ENCODE measurements at places on chromosomes 3 and 15. TPM values are rescaled to one million over a fixed set of nuclear protein-coding genes. Genes with fewer than 3 reads are reported as not detected.

Gene FGF7
- not detected for polyA plus RNA-seq

- H3K4me1 ChIP-seq: no peaks in the 10 kb centered on the region
- H3K4me3 ChIP-seq: no peak overlapping the region
- H3K27ac ChIP-seq: no peak overlapping the region
- H3K27me3 ChIP-seq: no peaks in the 10 kb centered on the region
- H3K36me3 ChIP-seq: no peaks in the 10 kb centered on the region
Observed at GRCh38 chr15:50697109-50697797, 10.7 kb upstream of the TRPM7 start.

DNA sequence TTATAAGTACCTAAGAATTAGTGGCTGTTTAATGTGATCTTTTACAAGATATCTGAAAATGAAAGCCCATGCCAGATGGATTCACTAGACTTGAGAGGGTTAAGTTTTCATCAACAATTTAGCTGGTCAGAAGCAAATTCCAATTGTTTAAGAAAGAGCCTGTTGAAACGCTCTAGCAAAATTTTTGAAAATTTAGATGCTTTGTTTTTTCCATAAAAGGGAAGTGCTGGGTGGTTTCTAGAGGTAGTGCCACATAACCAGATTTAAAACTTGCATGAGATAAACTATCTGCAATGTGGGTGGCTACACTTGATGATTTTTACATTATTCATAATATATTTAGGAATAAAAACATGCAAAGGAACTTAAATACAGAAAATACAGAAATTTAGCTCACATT, 48.5 kb upstream of the SKIL start:
- no peak overlapping the region for H3K4me3 ChIP-seq
- DNase-seq: no peak
- no peak overlapping the region for H3K27ac ChIP-seq
- no peaks in the 10 kb centered on the region for H3K36me3 ChIP-seq
- no peaks in the 10 kb centered on the region for H3K4me1 ChIP-seq
- H3K27me3 ChIP-seq: no peaks in the 10 kb centered on the region

DNA sequence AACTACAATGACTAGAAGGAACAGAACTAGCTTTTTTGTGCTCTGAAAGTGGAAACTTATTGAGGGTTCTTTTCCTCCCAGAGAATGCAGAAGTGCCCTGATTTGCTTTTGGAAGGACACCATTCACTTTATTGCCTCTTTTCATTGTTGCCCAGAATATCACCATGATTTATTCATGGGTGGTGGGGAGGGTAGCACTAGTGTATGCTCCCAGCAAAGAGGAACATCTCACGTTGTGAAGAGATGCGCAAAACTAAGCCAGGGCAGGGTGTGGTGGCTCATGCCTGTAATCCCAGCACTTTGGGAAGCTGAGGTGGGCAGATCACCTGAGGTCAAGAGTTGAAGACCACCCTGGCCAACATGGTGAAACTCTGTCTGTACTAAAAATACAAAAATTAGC, 31.4 kb downstream of the FLNB start:
- H3K27ac ChIP-seq: no peak overlapping the region
- H3K4me1 ChIP-seq: peaks cover 32% of the 10 kb centered on the region
- no peak for DNase-seq
- H3K36me3 ChIP-seq: no peaks in the 10 kb centered on the region
- H3K4me3 ChIP-seq: no peak overlapping the region

DNA sequence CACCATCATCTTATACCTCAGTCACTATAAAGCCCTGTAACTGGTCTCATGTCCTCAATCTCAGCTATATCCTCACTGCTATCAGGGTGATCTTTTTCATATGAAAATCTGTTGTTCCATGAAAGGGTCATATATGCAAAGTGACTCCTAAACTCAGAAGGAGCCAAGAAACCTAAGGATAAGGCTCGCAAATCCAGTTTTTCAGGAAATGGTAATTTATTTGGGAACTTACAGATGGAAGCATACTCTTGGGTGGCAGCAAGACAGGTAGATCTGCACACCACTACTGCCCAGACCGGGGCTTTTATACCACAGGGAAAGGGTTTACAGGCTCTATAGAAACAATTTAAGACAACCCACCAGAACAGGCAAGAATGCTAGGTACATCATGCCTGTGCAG, 272.3 kb downstream of the UBE2E2 start:
- no peaks in the 10 kb centered on the region for H3K27me3 ChIP-seq
- H3K4me3 ChIP-seq: no peak overlapping the region
- DNase-seq: no peak
- no peaks in the 10 kb centered on the region for H3K4me1 ChIP-seq
- no peaks in the 10 kb centered on the region for H3K36me3 ChIP-seq

Gene CNTN4
- polyA plus RNA-seq: not detected

Gene CATSPER2
- 4.9 TPM for polyA plus RNA-seq

DNA sequence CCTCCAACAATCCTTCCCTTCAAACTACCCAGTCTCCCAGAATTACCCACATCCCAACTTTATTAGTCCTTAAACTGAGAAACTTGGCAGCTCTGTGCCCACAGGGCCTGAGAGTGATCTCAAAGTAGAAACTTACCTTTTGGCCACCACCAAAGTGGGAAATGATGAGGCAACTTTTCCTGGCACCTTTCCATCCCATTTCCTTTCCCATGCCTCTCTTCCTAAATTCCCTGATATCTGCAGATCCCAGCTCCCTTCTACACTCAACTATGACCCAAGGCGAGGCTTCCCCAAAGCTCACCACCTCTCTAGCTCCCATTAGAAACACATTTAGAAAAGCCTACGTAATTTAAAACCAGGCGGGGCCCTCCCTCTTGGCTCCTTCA, 271.9 kb downstream of the FOXP1 start:
- no peaks in the 10 kb centered on the region for H3K36me3 ChIP-seq
- no peak overlapping the region for H3K27ac ChIP-seq
- no peaks in the 10 kb centered on the region for H3K4me1 ChIP-seq
- no peaks in the 10 kb centered on the region for H3K27me3 ChIP-seq

Gene CPN2
- polyA plus RNA-seq: not detected

GRCh38 chr3:10017636-10018292, 8.5 kb upstream of the FANCD2 start:
- H3K36me3 ChIP-seq: peaks cover 48% of the 10 kb centered on the region
- no peak overlapping the region for H3K27ac ChIP-seq
- no peak for DNase-seq
- H3K4me3 ChIP-seq: no peak overlapping the region
- H3K4me1 ChIP-seq: peaks cover 6% of the 10 kb centered on the region
- no peaks in the 10 kb centered on the region for H3K27me3 ChIP-seq

DNA sequence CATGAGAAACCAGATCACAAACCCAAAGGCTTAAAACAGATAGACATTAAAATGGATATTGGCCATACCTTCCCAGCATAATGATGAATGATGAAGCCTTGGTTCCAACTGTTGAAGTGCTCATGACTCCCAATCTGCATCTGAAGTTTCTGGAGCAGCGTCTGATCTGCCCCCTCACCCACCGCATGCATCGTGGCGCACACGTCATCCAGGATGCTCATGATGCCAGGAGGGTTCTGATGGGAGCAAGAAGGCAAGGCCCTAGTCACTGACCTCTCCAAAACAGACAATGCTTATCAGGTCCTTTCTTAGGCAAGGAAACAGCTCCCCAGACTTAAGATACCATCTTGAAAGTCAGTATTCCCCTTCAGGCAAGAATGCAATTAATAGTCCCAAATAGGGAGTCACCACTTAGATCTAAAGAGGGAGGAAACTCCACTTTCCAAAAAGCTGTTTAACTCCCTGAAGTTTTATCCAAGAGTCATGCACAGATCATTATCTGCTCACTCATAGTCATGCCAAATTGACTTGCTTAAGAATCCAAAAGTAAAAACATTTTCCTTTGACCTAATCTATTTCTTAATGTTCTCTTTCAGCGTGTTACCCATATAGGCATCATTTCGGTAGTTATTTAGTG, 2.1 kb downstream of the LDHAL6B start:
- H3K4me1 ChIP-seq: no peaks in the 10 kb centered on the region
- peaks cover 29% of the 10 kb centered on the region for H3K27me3 ChIP-seq
- no peak for DNase-seq
- no peak overlapping the region for H3K27ac ChIP-seq
- no peak overlapping the region for H3K4me3 ChIP-seq

GRCh38 chr3:68448510-68449383, 483.6 kb downstream of the TAFA4 start:
- no peak overlapping the region for H3K27ac ChIP-seq
- H3K36me3 ChIP-seq: no peaks in the 10 kb centered on the region
- no peaks in the 10 kb centered on the region for H3K27me3 ChIP-seq
- H3K4me3 ChIP-seq: no peak overlapping the region

- no peaks in the 10 kb centered on the region for H3K36me3 ChIP-seq
- no peak overlapping the region for H3K27ac ChIP-seq
- no peak for DNase-seq
- no peak overlapping the region for H3K4me3 ChIP-seq
Observed at GRCh38 chr3:31242026-31242960, 290.4 kb upstream of the STT3B start.

DNA sequence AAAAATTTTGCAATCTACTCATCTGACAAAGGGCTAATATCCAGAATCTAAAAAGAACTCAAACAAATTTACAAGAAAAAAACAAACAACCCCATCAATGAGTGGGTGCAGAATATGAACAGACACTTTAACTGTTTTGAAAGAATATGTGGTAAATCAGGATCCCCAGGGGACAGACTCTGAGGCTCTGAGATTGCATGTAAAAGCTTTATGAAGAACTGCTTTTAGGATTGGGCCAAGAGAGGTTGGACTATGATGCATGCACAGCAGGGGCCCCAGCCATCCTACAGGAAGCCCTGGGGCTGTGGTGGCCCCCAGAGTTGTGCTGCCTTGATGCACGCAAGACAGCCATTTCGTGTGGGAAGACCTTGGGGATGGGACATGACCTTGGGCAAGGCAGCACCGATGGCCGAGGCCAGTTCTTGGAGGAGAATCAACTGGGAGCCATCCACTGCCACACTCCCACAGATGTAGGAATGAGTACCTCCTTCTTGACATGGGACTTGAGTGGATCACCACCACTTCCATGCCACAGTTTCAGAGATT, 298.1 kb upstream of the THBS1 start:
- no peak for DNase-seq
- no peaks in the 10 kb centered on the region for H3K27me3 ChIP-seq
- H3K36me3 ChIP-seq: no peaks in the 10 kb centered on the region
- no peak overlapping the region for H3K4me3 ChIP-seq
- no peak overlapping the region for H3K27ac ChIP-seq

Gene EOMES
- polyA plus RNA-seq: not detected
